ENCODE measurements at places on chromosomes 7 and 10. TPM values are rescaled to one million over a fixed set of nuclear protein-coding genes. Genes with fewer than 3 reads are reported as not detected.

- no peak overlapping the region for H3K4me3 ChIP-seq
- no peak overlapping the region for H3K27ac ChIP-seq
- peaks cover 2% of the 10 kb centered on the region for H3K36me3 ChIP-seq
- H3K4me1 ChIP-seq: peaks cover 22% of the 10 kb centered on the region
- H3K27me3 ChIP-seq: peaks cover 1% of the 10 kb centered on the region
These were observed 18.7 kb downstream of the TAS2R40 start for GRCh38 chr7:143240291-143241168.

- H3K36me3 ChIP-seq: no peaks in the 10 kb centered on the region
- no peak overlapping the region for H3K27ac ChIP-seq
- H3K4me1 ChIP-seq: peaks cover 2% of the 10 kb centered on the region
- no peak for DNase-seq
- H3K4me3 ChIP-seq: no peak overlapping the region
- H3K27me3 ChIP-seq: no peaks in the 10 kb centered on the region
These were observed 77.9 kb downstream of the CCDC71L start for GRCh38 chr7:106583100-106583499.

GRCh38 chr7:149866139-149866778 is 7.5 kb upstream of the ATP6V0E2 start:
- H3K4me1 ChIP-seq: peaks cover 82% of the 10 kb centered on the region
- peaks cover 20% of the 10 kb centered on the region for H3K36me3 ChIP-seq
- H3K4me3 ChIP-seq: no peak overlapping the region
- peak overlapping the region; percentile 93 for H3K27ac ChIP-seq
- DNase-seq: no peak
- no peaks in the 10 kb centered on the region for H3K27me3 ChIP-seq

GRCh38 chr10:10600004-10600403 is 417.7 kb upstream of the CELF2 start:
- peaks cover 12% of the 10 kb centered on the region for H3K27me3 ChIP-seq
- no peak overlapping the region for H3K4me3 ChIP-seq
- no peak overlapping the region for H3K27ac ChIP-seq
- DNase-seq: peak; percentile 11

DNA sequence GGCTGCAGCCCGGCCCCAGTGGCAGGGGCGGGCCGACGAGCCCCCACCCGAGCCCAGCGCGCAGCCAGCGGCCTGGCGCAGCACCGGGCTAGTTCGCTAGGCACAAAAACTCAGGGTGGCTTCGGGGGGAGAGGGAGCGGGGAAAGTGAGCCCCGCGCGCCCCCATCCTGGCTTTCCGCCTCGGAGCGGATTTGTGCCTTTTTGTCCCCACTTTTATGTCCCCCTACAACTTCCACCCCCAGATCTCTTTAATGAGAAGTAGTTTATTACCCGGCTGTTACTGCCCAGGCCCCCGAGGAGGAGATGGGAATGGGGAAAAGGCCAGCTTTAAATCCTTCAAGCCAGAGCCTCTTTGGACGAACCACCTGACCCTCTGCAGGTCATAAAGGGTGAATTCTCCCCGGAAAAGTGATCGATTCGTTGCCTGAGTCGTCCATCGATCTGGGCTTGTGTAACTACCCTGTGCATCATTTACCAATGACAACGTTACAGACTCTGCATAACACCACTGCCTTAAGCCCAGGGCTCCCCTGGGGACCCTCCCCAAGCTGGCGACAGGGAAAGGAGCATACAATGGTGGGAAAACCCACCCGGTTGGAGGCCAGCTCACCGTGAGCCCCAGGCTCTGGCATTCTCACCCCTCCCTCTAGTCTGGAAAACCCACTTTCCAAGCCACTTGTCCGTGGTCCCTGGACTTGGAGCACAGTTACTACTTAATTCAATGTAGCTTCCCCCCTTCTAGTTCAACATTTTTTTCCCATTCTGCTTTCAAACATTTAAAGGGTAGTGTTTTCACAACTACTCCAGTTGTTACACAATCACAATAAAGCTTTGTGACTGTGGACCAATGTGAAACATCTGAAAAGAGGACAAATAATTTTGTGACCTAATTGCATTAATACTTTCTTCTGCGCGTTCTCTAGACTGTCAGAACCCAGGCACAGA is 748 bp upstream of the SH3PXD2A start:
- H3K27me3 ChIP-seq: peaks cover 29% of the 10 kb centered on the region
- peak overlapping the region; percentile 46 for H3K4me3 ChIP-seq
- H3K27ac ChIP-seq: no peak overlapping the region

DNA sequence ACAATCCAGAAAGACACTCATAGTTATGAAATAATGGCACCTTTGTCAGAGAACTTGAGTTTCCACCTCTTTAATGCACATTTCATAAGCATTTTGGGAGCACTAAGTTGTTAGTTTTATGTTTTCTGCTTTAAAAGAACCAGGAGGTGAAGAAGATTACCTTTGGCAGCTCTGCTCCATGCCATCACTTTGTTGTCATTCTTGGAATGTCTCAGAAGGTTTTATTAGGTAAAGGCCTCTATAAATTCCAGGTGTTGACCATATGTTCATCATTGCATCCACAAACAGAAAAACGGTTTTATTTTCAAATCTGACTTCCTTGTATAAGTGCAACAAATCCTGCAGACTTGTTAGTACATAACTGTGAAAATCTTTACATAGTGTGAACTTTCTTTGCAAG is 424.8 kb downstream of the MDFIC start:
- no peak overlapping the region for H3K27ac ChIP-seq
- peaks cover 7% of the 10 kb centered on the region for H3K27me3 ChIP-seq
- DNase-seq: no peak
- no peaks in the 10 kb centered on the region for H3K4me1 ChIP-seq
- no peak overlapping the region for H3K4me3 ChIP-seq
- H3K36me3 ChIP-seq: no peaks in the 10 kb centered on the region

DNA sequence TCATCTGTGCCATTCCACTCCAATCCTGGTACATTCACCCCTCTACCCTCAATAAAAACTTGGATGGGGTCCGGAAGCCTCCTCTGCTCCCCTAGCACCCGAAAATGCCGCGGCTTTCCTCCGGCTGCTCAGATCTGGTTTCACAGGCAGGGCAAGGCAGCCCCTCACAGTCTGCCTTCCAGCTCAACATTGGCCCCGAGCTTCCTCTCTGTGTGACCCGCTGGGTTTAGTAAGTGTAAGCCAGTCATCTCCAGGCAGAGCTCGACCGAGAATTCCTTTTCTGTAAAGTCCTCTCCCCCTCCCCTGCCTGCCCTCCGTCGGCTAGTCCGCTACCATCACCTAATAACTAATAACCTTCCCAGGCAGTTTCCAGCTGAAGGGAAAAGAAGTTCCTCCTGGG is 3.4 kb downstream of the INHBA start:
- peaks cover 65% of the 10 kb centered on the region for H3K27me3 ChIP-seq
- no peak for DNase-seq
- H3K4me1 ChIP-seq: peaks cover 15% of the 10 kb centered on the region
- no peak overlapping the region for H3K27ac ChIP-seq
- no peak overlapping the region for H3K4me3 ChIP-seq

TCERG1L gene
- not detected for total RNA-seq

SMKR1 gene
- 0.99 TPM for total RNA-seq

BRAF gene
- total RNA-seq: 24.6 TPM

SLC13A1 gene
- total RNA-seq: not detected

GNGT1 gene
- not detected for total RNA-seq

All from activated naive CD4-positive, alpha-beta T cell treated with anti-CD3 and anti-CD28 coated beads for 36 hours (primary cell).